Activated T-cell treated with anti-CD3 and anti-CD28 coated beads, Interleukin-2, amount 50 U/mL, for 48 hours (primary cell): ENCODE measurements at places on chromosomes 3 and 15.
A peak's percentile ranks its signal among the peaks of the same experiment; 100 is the strongest.

- no peak for DNase-seq
Measured at GRCh38 chr3:58683001-58683458, 16.5 kb upstream of the FAM3D start.

DNA sequence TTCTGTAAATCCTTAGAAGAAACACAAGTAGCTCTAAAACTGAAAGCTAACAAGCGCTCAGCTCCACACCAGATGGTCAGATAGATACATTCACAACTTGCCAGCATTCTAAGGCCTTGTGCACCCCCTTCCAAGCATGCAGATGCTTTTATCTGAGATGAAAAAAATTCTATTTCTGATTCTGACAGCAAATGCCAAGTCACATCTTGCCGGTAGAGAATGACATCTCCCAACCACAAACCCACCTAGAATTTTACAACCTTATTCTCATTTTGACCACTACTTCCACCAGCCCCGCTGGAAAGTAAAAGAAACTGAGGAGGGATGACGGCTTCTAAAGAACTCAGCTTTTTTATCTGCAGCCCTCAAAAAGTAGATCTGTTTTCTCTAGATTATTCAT lies 57.7 kb downstream of the SUMF1 start:
- peak; percentile 46 for DNase-seq

- no peak for DNase-seq
Measured at GRCh38 chr3:173618148-173618547, 220.6 kb downstream of the NLGN1 start.

DNA sequence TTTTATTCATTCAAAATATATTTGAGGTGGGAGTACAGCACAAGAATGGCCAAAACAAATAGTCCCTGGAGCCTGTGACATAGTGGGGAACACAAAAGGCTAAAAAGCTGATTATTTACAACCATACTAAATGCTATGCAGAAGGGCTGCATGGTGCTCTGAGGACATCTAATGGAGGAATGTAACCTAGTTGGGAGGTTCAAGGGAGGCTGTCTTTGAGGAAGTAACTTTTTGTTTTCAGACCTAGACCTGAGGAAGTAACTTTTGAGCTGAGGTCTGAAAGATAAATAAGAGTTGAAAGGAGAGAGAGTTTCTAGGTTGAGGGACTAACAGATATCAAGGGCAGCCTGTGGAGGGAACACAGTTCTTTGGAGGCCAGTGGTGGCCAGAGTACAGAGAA lies 34.8 kb upstream of the RASA2 start:
- no peak for DNase-seq
